ENCODE measurements at places on chromosomes 4 and X.

GRCh38 chrX:136646602-136647239 is 1.2 kb upstream of the CD40LG start:
- DNase-seq = no peak

GRCh38 chr4:874056-874455 is 48.1 kb upstream of the CPLX1 start:
- DNase-seq = no peak

GRCh38 chr4:75172551-75172950 is 239.6 kb downstream of the PARM1 start:
- no peak for DNase-seq

DNA sequence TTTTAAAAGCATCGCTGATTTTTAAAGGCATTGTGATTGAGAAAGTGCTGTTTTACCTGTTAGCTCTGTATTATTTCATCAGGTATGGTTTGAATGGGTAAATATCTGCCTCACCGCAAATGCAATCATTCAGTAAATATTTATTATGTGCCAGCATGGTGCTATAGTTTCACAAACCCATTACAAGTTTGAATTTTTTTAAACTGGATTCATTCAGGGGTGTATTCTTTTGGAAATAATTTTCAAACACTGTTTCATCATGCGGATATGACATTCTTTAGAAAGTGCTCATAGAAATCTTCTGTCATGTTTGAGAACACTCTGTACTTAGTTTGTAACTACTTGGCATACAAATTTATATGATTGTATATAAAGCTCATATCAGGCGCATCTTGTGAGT is 37.2 kb downstream of the LIMCH1 start:
- no peak for DNase-seq

- no peak for DNase-seq
Measured at GRCh38 chr4:117327491-117327890, 242.1 kb upstream of the TRAM1L1 start.

DNA sequence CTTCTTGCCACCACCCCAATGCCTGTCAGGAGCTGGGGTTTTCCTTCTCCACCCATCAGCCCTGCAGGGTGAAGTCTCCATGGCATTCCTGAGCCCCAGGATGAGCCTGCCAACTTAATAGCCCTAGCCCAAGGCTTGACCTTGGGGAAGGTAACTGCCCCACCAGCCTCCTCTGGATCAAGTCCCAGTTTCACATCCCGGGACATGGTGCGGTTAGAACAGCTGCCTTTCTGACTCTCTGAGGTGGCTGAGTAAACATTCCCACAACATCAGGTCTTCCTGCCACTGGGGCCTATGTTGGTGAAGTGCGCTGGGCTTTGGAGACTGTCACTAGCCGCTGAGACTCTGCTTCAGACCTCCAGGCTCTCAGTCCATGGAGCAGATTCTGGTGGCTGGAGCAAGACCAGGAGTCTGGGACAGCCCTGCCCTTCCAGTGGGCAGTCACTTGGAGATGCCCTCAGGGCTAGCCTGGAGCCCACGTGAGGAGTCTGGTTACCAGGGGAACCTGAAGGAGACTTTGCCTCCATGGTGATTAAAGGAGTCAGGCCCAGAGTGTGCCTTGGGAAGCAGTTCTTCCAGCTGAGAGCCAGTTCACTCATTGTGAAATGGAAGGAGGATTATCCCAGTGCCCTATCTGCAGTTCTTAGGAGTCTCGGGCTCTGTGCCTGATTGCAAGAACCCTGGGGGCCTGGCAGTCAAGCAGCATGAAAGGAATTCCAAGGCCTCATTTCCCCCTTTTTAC is 56.8 kb downstream of the SMIM20 start:
- DNase-seq = no peak

DNA sequence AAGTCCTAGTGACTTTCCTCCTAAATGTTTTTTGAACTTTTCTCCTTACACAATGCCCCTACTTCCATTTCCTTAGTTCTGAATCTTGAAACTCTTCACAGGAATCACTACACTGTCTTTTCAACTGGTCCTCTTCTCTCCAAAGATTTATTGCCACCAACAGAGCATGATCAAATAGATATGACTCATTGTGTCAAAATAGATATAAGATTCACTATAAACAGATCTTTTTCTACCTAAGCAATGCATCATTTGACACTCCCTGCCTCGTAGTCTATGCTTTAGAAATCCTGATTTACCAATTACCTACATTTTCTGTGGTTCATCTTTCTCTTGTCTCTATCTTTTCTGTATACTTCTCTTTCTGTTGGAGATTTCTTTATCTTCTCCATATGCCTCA is 789.6 kb upstream of the SLIT2 start:
- no peak for DNase-seq

- no peak for DNase-seq
Measured at GRCh38 chr4:24287096-24287495, 297.3 kb downstream of the DHX15 start.

DNA sequence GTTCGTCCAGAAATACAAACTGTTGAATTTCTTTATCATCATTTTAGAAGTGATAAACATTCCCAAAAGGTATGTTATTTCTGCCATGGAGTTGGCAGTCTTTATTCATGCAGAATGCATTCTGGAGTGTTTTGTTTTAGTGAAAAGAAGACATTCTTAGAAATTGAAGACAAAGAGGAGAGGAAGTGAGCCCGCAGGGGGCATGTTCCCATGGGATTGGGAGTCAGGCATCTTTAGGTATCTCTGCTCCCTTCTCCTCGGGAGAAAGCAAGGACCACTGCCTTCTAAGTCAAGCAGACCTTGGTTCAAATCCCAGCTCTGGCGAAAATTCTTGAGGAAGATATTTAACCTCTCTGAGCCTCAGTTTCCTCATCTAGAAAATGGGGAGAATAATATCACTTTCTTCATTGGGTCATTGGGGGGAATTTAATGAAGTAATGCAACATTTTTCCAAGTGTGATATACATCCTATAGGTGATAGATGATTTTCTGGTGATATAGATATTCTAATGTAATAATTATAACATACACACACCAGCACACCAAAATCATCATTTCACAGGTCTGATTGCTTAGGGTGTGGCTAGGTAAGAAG is 26.5 kb upstream of the CHRNA9 start:
- no peak for DNase-seq

GRCh38 chr4:185656467-185656931 is 121.2 kb upstream of the PDLIM3 start:
- no peak for DNase-seq

DNA sequence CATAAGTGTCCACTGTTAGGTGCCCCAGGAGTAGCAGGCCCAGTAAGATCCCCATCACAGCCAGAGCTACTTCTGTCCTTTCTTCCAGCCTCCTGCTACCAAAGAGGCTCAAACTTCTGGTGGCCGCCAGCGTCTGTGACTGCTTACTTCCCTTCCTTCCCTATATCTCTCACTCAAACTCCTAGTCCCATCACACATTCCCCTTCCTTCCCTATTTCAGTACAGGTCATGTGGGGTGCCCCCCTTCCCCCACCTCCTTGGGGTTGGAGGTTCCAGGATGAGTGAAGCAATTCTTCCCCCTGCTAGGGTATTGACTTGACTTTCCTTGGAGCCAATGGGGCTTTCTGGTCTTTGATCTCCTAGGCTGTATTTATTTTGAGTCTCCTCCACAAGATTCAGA is at the start of gene VSIG4:
Gene VSIG4, minus strand, starts transcription at position 137 of the 400 bp plus-strand sequence. Its CDS starts 82 bp downstream, at position 55.
- no peak for DNase-seq

- no peak for DNase-seq
Measured at GRCh38 chr4:139913995-139914598, 239.9 kb downstream of the MAML3 start.

DNA sequence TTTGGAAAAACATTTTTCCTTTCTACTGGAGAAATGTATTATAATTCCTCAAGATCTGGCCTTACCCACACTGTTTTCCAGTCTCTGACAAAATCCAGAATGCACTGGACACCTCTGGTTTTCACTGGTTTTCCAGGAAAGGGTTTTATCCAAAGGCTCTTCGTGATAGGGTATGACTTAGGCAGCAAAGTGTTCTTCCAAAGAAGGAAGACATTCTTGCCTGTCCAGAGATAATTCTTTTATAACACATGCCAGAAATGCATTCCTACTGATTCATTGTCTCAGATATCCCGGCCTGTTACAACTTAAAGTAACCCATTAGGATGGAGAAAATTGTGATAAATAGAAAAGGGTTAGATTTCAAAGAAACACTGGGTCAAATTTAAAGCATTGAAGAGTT is 2343.1 kb downstream of the PCDH7 start:
- no peak for DNase-seq
